ENCODE measurements at places on chromosomes 4 and X. TPM values are rescaled to one million over a fixed set of nuclear protein-coding genes. Genes with fewer than 3 reads are reported as not detected.
A peak's percentile ranks its signal among the peaks of the same experiment; 100 is the strongest.

DNA sequence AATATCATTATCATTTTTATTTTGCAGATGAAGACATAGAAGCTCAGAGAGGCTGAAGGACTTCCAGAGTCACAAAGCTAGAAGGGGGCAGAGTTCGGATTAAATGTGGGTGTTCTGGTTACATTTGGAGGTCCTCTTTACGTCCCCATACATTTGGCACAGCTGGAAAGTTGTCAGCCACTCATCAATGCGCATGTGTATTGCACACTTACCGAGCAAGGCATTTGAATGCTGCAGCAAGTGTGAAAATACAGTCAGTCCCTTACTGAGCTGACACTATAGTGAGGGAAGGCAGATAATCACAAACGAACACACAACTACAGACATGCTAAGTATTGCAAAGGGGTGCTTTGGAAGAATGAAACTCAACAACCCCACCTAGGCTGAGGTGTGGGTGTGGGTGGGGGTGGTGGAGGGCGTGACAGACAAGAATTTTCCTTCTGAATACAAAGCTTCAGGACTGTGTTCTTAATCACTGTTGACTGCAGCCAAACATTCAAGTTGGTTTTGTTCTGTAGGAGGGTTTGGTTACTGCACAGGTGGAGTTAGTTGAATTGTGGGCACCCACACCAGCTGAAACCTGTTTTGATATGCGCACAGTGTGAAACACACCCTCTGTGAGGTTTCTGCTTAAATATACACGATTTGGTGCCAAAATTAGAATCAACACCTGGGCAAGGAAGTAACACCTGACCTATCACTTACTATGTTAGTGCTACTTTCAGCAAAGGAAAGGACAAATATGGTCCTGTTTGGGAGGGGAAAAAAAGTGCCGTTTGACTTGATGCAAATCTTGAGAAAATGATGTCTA, 72.4 kb downstream of the COQ2 start:
- H3K4me1 ChIP-seq: no peaks in the 10 kb centered on the region
- H3K36me3 ChIP-seq: no peaks in the 10 kb centered on the region
- H3K27me3 ChIP-seq: no peaks in the 10 kb centered on the region
- peak; percentile 64 for DNase-seq
- no peak overlapping the region for H3K4me3 ChIP-seq

The ODAPH gene
- total RNA-seq: not detected

- no peaks in the 10 kb centered on the region for H3K27me3 ChIP-seq
- DNase-seq: no peak
- no peak overlapping the region for H3K4me3 ChIP-seq
These were observed 717.0 kb downstream of the CCSER1 start for GRCh38 chr4:90844241-90844640.

- H3K36me3 ChIP-seq: peaks cover 1% of the 10 kb centered on the region
- no peaks in the 10 kb centered on the region for H3K27me3 ChIP-seq
- H3K4me1 ChIP-seq: no peaks in the 10 kb centered on the region
- no peak for DNase-seq
- no peak overlapping the region for H3K27ac ChIP-seq
These were observed 18.3 kb downstream of the G3BP2 start for GRCh38 chr4:75654905-75655304.

The RNF128 gene
- 13.3 TPM for total RNA-seq

Measured in lung (tissue), 17 donors.